ENCODE measurements at places on chromosomes 16 and 17. TPM values are rescaled to one million over a fixed set of nuclear protein-coding genes. Genes with fewer than 3 reads are reported as not detected.
A peak's percentile ranks its signal among the peaks of the same experiment; 100 is the strongest.

DNA sequence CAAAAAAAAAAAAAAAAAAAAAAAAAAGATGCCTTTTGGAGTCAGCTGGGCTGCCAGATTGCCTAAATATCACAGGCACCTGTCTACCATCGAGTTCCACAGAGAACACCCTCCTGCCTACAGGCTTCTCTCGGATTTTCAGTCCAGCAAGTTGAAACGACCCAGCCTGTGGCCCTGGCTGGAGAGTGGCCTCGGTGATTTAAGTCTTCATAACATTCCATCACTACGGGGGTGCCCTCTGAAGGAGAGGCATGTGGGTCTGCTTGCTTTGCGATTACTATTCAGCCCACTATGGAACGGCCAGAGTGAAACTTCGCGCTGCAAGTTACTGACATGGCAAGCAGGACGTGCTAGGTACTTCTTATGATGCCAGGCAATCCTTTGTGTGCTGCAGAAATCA is 42.8 kb downstream of the MARCHF10 start:
- no peaks in the 10 kb centered on the region for H3K4me1 ChIP-seq
- no peak for DNase-seq
- H3K36me3 ChIP-seq, result no peaks in the 10 kb centered on the region
- no peak overlapping the region for H3K4me3 ChIP-seq
- no peak overlapping the region for H3K27ac ChIP-seq

The KCNG4 gene
- total RNA-seq, result not detected

DNA sequence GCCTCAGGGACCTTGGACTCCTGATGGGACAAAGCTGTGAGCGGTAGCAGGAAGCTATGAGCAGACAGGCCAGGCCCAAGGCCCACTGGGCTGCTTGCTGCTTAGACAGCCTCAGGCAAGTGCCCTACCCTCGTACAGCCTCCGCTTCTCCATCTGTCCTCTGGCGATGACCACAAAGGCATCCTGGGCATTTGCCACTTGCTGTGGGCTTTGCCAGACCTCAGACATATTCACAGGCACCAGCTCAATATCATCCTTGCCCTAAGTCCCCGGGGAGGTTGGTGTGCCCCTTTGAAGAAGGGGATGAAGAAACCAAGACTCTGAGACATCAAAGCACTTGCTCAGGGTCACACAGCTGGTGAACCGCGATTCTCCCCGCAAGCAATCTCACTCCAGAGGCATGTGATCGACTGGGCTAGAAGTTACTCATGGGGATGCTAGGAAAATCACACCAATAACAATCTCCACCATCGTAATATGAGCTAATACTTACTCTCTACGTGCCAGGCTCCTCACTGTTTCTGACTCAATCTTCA is 21.7 kb downstream of the PPL start:
- no peaks in the 10 kb centered on the region for H3K4me1 ChIP-seq

GRCh38 chr17:35467824-35468223 is 19.3 kb upstream of the SLFN13 start:
- no peaks in the 10 kb centered on the region for H3K27me3 ChIP-seq
- peak overlapping the region; percentile 22 for H3K27ac ChIP-seq
- H3K36me3 ChIP-seq, result peaks cover 36% of the 10 kb centered on the region
- peak; percentile 27 for DNase-seq
- H3K4me1 ChIP-seq, result peaks cover 24% of the 10 kb centered on the region

The CA7 gene
- total RNA-seq, result not detected

GRCh38 chr17:30333503-30334360 is at the start of gene TMIGD1:
Gene TMIGD1, minus strand, starts transcription at chr17:30334057. Its CDS starts 1,924 bp downstream, at chr17:30332133.
- no peaks in the 10 kb centered on the region for H3K27me3 ChIP-seq
- peaks cover 44% of the 10 kb centered on the region for H3K4me1 ChIP-seq
- DNase-seq, result no peak
- no peaks in the 10 kb centered on the region for H3K36me3 ChIP-seq

GRCh38 chr16:83923581-83924365 is 24.9 kb downstream of the MLYCD start:
- no peak overlapping the region for H3K4me3 ChIP-seq
- no peaks in the 10 kb centered on the region for H3K27me3 ChIP-seq
- H3K36me3 ChIP-seq, result peaks cover 13% of the 10 kb centered on the region
- no peak for DNase-seq

GRCh38 chr17:78969865-78970264 is 9.9 kb downstream of the LGALS3BP start:
- no peak overlapping the region for H3K27ac ChIP-seq
- H3K27me3 ChIP-seq, result no peaks in the 10 kb centered on the region
- no peak overlapping the region for H3K4me3 ChIP-seq
- peaks cover 5% of the 10 kb centered on the region for H3K4me1 ChIP-seq
- H3K36me3 ChIP-seq, result peaks cover 3% of the 10 kb centered on the region

DNA sequence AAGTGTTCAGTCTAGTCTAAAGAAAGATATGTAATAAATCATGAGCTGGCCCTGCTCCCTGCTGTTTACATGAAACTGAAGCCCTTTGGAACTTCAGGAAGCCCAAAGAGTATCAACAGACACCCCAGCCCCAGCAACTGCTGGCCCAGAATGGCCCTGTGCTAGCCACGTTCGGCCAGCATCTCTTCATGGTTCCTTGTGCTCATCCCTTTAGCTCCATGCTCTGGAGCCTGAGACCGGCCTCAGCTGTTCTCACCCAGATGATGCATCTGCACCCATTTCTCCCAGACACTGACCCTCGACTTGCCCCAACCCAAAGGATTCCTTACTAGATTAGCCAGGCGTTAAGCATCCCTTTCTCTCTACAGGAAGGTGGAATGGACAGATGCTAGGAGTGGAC is 207.3 kb downstream of the HS3ST3B1 start:
- DNase-seq, result no peak
- H3K27ac ChIP-seq, result no peak overlapping the region
- H3K36me3 ChIP-seq, result no peaks in the 10 kb centered on the region
- H3K4me3 ChIP-seq, result no peak overlapping the region
- H3K27me3 ChIP-seq, result no peaks in the 10 kb centered on the region
- no peaks in the 10 kb centered on the region for H3K4me1 ChIP-seq
